ENCODE measurements at places on chromosomes 16 and 17.
A peak's percentile ranks its signal among the peaks of the same experiment; 100 is the strongest.

DNA sequence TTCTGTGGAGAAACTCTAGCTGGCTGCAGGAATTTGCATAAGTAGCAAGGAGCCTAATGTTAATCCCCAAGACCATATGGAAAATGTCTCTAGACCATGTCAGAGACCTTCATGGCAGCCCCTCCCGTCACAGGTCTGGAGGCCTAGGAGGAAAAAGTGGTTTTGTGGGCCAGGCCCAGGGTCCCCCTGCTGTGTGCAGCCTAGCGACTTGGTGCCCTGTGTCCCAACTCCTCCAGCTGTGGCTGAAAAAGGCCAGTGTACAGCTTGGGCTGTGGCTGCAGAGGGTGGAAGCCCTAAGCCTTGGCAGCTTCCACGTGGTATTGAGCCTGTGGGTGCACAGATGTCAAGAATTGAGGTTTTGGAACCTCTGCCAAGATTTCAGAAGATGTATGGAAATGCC lies 306.9 kb upstream of the CA10 start:
- DNase-seq: no peak

GRCh38 chr16:75196836-75197235 lies 10.1 kb downstream of the CTRB2 start:
- no peak for DNase-seq

DNA sequence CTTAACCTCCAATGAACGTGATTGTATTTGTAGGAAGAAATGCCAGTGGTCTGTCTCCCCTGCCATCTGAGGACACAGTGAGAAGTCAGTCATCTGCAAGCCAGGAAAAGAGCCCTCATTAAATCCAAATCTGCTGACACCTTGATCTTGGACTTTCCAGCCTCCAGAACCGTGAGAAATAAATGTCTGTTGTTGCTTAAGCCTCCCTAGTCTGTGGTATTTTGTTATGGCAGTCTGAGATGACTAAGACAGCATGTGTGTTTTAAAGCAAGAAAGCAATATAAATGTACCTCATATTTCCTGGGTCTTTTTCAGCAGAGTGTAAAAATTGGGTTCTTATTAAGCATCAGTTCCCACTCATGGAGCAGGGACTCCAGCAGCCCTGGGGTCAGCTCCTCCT lies 177.9 kb upstream of the NLRP1 start:
- no peak for DNase-seq

GRCh38 chr17:78933959-78934568 lies 8.9 kb upstream of the TIMP2 start:
- DNase-seq: peak; percentile 94

- no peak for DNase-seq
Observed at GRCh38 chr16:30904114-30904780, 7.8 kb downstream of the CTF1 start.

GRCh38 chr16:31250782-31251384 lies 8.9 kb upstream of the ITGAM start:
- DNase-seq: no peak

- DNase-seq: peak; percentile 32
Observed at GRCh38 chr17:142102-142661, 4.8 kb downstream of the SCGB1C2 start.

GRCh38 chr17:28492352-28493310 lies 13.5 kb upstream of the FOXN1 start:
- no peak for DNase-seq

DNA sequence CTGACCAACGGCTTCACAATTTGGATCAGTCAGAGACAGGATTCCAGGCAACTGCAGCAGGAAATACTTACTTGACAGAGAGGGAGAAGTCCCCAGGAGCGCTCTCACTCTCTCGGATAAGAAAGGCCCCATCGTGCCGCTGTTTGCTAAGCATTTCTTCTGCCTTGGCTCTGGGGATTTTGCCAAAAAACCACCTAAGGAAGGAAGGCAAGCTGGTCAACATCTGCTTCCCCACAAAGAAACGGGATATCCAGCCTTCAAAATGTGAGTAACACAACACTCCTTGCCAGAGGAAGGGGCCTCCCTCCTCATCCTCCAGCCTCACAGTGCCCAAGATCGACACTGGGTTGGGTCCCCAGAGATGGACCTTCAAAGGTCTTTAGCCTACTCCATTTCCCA lies 36.6 kb upstream of the SLC25A19 start:
- DNase-seq: no peak

DNA sequence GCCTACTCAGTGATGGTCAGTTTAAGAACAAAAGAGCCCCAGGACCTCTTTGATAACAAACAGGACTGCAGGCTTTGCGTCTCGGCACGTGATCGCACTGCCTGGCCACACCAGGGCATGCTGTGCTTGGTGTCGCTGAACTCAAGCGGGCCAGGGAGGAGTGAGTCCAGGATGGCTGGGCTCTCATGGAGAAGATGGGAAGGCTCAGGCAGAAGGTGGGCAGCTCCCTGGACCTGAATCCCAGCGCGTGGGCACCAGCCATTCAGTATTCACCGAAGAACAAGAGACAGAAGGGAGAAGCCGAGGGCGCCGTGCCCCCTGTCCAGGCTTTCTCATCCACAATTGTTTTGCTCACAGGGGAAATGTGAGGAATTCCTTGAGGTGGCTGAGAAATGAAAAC lies 11.9 kb downstream of the KATNB1 start:
- DNase-seq: no peak

GRCh38 chr16:56965149-56966092 lies 3.7 kb downstream of the CETP start:
- no peak for DNase-seq

GRCh38 chr16:51120730-51121347 lies 30.2 kb downstream of the SALL1 start:
- no peak for DNase-seq

DNA sequence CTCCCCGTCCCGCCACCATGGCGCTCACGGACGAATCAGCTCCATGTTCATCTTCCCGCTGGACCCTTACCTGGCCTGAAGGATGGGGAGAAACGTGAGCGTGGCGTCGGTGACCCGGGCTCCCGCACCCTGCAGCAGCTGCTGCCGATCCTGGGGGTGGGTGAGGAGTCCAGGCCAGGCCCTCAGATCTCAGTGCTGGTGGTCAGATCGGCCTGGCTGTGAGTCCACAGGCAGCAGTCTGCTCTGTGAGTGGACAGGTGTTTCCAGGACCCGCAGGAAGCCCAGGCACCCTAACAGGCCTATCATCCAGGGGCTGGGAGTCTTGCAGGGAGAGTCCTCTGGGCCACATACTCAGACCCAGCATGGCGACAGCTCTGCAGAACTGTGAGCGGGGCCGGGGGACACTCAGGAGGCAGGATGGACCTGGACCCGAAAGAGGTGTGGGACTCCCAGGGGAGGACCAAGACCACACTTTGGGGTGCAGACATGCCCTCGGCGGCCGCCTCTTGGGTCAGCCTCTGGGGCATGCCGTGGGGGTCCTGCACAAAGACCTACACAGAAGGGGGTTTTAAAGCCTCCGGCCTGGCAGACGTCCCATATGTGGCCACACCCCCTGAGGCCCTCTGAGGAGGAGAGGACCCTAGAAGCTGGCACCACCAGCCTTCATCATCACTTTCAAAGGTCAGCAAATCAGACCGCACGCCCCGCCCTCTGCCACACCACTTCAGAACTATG lies 27.2 kb upstream of the ZNF469 start:
- no peak for DNase-seq

- DNase-seq: peak; percentile 24
Observed at GRCh38 chr16:83953796-83954576, 946 bp downstream of the OSGIN1 start.

GRCh38 chr17:79341816-79342215 lies 267.2 kb downstream of the ENGASE start:
- DNase-seq: no peak

- no peak for DNase-seq
Observed at GRCh38 chr16:57750796-57751538, 15.4 kb downstream of the KATNB1 start.

GRCh38 chr17:72560303-72561247 lies 439.8 kb downstream of the SOX9 start:
- peak; percentile 63 for DNase-seq

GRCh38 chr16:81277541-81278080 lies 37.2 kb upstream of the GAN start:
- DNase-seq: no peak

GRCh38 chr17:62790564-62790986 lies 17.5 kb downstream of the MARCHF10 start:
- peak; percentile 18 for DNase-seq

DNA sequence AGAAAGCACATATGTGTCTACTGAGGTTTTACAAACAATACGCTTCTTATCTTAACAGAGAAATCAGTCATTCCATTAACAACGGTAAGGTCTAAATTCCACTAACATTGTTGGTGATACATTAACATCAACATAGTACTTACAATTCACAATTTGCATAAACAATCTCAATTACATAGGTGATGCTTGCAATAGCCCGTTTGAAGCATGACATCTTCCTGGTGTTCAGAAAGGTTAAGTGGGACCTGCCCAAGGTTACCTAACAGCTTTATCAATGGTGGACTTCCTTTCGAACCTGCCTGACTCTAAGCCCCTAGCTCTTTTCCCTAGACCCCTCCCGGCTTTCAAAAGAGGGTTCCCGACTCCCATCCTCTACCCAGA lies 699 bp downstream of the FAM222B start:
- DNase-seq: no peak

DNA sequence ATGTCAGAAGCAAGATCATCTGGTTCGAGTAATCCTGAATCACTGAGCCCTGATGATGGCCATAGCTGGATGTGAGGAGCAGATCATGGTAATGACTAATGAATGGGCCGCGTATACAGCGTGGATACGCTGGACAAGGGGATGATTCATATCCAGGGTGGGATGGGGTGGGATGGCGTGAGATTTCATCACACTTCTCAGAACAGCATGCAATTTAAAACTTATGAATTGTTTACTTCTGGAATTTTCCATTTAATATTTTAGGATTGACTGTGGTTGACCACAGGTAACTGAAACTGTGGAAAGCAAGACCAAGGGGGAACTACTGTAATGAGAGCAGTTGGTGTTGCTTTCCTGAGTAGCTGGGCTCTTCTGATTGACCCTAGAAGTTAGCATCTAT lies 225.5 kb downstream of the STX8 start:
- DNase-seq: no peak

- no peak for DNase-seq
Observed at GRCh38 chr17:70357190-70357589, 187.9 kb downstream of the KCNJ2 start.

DNA sequence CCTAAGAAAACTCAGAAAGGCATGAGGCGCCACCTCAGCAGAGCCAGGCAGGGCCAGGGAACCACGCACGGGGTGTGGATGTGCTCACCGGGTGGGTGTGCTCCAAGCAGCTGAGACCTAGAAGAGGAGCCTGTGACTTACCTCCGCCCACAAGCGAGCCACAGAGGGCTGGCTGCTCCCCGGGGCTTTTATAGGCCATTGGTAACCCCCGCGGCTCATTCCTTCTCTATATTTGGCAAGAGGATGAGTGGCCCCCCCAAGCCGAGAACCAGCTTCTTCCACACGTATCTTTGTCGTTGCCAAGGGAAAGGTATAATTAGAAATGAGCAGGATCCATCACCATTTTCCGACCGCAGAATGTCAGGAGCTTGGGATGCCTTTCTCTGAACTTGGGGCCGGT lies at the start of gene MYH3:
MYH3 (minus strand) TSS at position 162 of the 400 bp plus-strand sequence. CDS start 2,245 bp downstream, outside the sequence.
- no peak for DNase-seq

GRCh38 chr17:33789658-33790057 lies 465.4 kb upstream of the CCL2 start:
- DNase-seq: no peak

DNA sequence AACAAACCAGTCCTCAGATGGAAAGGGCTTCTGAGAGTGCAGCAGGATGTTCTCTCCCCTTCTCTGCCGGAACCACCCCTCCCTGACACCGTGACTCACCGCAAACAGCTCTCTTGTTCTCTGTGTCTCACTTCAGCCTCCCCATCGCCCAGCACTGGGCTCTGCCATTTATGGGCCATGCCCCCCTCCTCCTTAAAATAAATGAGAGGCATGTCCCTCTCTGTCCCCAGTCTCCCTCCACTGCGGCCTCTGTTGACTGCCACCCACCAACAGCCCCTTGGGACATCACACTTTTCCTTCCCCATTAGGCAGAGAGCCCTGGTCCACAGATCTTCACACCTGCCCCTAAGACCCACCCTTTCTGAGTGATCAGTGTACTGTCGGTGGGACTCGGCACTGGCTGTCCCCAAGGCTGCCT lies 6.3 kb downstream of the CCDC102A start:
- DNase-seq: no peak

All from NCI-H146 (cell line).